ENCODE measurements at places on chromosomes 4 and X.

GRCh38 chr4:11966782-11967181 is 538.1 kb upstream of the HS3ST1 start:
- no peak for DNase-seq

DNA sequence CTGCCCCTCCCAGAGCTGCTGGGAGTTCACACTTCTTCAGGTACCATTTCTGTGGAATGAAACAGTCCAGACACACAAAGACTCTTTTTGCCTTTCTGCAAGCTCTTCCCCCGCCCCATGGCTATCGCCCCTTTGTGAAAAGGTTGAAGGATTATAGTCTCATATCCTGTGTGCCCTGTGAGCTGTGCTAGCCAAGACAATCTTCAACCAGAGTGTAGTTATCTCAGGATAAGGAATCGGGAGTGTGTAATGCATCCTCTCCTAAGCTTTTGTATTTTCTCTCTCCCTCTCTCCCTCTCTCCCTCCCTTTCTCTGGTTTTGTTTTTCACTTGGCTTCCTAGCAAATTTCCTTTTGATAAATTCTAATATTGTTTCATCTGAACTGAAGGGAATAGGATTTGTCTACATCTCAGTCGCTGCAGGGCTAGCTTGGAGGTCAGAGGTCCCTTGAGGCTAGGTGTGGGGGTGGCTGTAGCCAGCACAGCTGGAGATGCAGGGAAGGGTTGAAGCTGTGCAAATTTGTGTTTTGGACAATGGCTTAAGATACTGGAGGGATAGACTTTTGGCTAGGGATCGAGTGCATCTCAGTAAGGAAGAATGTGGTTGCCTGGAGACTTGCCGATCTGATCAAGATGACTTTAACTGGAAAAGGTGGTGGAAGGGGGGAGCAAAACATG is 74.6 kb upstream of the NALF2 start:
- DNase-seq = no peak

DNA sequence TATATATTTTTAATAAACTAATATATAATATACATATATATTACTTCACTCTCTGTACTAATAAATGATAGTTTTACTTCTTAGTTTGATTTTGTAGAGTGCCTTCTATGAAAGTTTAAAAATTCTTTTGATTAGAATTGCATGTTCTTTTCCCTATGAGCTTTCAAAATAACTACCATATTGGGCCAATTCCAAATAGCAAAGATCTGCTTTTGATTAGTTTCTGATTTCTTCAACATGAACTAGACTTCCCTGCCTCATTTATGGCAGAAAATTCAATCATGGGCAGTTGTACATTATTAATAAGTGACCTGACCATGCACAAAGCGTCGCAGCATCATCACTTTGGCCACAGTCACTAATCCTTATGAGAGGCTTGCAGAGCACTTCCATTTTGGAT is 48.9 kb upstream of the TEX13A start:
- no peak for DNase-seq

GRCh38 chr4:40630335-40631021 is 814 bp upstream of the RBM47 start:
- DNase-seq = no peak

- no peak for DNase-seq
Measured at GRCh38 chrX:94058728-94059382, 384.8 kb downstream of the FAM133A start.
